ENCODE measurements at places on chromosomes 13 and 19. TPM values are rescaled to one million over a fixed set of nuclear protein-coding genes. Genes with fewer than 3 reads are reported as not detected.

The GRIN2D gene
- 0.25 TPM for total RNA-seq

DNA sequence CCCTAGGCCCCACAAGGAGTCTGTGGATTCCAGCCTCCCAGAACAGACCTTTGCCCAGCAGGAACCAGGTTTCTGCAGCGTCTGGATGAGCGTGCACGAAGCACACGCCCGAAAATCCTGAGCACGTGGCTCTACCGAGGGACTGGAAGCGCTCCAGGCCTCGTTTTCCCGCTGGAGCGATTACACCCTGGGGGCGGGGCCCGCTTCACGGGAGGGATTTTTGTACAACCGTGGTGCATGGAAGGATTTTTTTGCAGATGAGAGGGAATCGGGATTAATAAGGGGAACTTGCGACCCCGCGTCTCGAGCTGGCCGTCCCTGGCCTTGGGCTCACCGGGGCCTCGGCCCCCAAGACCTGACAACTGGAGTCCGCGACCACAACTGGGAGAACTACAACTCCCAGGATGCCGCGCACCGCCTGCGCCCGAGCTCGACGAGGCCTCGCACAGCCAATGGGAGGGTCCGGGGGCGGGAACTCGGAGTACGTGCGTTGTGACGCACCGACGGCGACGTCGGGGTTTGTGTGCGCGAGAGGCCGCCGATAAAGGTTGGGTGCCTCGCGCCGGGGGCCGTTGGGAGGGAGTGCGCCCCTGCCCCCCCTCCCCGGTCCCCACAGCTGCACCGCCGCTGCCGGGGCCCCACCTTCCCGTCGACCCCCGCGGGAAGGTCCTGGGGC lies at the start of gene ZNF628:
ZNF628 (plus strand) TSS at position 518 of the 676 bp plus-strand sequence. CDS start 3,294 bp downstream, outside the sequence.
- DNase-seq = peak; percentile 99

- no peak for DNase-seq
Observed at GRCh38 chr13:83221256-83221655, 661.0 kb downstream of the SLITRK1 start.

- no peak for DNase-seq
Observed at GRCh38 chr19:6070720-6071485, 39.4 kb downstream of the RFX2 start.

DNA sequence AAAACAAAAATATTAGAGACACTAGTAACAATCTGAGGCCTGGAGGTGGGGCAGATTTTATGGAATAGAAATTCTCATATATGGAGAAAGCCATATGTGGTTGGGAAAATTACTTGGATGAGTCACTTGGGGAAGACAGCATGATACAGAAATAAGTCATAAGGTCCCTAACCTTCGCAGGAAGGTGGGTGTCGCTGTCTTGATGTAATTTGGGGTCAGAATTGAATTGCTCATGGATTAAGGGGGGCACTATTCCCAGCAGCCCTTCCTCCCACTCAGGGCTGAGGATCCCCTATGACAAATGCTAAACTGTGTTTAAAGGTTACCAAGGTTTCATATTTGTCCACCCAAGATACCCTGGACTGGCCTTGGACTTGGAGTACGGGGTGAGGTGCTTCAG lies 5.0 kb downstream of the RDH8 start:
- DNase-seq = no peak

GRCh38 chr19:35847911-35848310 lies 4.4 kb downstream of the NPHS1 start:
- no peak for DNase-seq

- no peak for DNase-seq
Observed at GRCh38 chr13:88866195-88866594, 1195.0 kb downstream of the SLITRK5 start.

The NCCRP1 gene
- total RNA-seq = not detected

GRCh38 chr13:112065521-112065866 lies 1.5 kb upstream of the SOX1 start:
- no peak for DNase-seq

The UNC13A gene
- 0.15 TPM for total RNA-seq

The ZNF582 gene
- 7.9 TPM for total RNA-seq

GRCh38 chr13:71964491-71965100 lies 97.6 kb upstream of the DACH1 start:
- no peak for DNase-seq

The DAND5 gene
- total RNA-seq = not detected

DNA sequence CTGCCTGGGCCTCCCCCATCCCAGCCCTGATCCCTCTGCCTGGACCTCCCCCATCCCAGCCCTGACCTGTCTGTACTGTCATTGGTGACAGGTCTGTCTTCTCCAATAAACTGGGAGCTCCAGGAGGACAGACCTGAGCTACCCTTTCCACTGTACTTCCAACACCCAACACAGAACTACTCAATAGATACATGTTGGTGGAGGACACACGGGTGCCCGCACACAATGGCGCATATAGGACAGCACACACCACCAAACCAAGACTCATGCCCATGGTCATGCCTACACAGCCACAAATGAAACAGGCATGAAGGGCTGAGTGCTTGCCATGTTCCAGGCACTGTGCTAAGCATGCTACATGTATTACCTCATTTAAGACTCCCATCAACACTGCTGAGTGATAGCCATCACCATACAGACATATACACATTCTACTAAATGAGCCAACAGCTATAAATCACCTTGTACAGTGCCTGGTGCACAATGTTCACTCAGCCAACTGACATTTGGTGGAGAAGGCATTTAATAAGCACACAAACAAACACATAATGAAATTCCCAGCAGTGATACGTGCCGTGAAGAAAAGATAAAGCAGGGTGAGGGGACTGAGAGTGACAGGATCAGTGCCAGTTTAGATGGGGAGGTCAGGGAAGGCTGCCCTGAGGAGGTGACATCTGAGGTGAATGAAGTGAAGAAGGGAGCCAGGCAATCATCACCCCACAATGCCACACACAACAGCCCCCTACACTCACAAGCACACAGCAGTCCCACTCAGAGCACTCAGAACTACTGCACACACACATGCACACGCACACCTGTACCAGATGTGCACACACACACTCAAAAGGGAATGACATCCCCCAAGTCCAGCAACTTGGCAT lies 857 bp downstream of the POU2F2 start:
- no peak for DNase-seq

The SPRY2 gene
- total RNA-seq = 19.5 TPM

- DNase-seq = no peak
Observed at GRCh38 chr13:114315074-114315785, 927 bp downstream of the CHAMP1 start.

The ZIC2 gene
- not detected for total RNA-seq

The FFAR2 gene
- not detected for total RNA-seq

- DNase-seq = no peak
Observed at GRCh38 chr19:38793177-38793576, 4.2 kb downstream of the LGALS7B start.

- no peak for DNase-seq
Observed at GRCh38 chr13:44464471-44464870, 90.8 kb downstream of the SERP2 start.

DNA sequence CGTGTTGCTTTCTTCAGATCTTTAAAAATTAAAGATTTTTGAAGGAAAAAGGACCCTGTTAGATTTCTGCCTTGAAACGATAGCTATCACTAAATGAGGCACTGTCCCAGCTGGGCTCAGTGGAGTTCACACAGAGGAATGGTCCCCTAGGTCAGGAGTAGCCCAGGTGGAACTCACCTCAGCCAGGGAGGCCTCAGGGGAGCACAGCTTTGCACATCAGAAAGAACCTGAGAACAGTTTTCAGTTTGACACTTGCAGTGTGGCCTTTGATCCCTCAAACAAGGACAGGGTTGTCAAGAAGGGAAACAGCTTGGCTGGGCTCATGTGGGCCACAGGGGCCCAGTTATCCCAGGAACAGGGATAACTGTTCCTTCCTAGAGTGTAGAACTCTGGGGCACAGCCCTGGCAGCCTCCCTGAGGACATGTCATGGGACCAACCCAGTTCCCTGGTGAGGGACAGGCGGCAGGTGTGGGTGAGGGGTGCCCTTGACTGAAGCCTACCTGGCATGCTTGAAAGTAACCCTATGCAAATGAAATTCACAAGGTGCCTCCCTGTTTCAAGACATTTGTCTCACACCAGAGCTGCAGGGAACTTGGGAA lies 59.4 kb downstream of the CHST8 start:
- no peak for DNase-seq

The TMTC4 gene
- total RNA-seq = 14.7 TPM

- no peak for DNase-seq
Observed at GRCh38 chr19:1758959-1759903, 5.9 kb downstream of the ONECUT3 start.

DNA sequence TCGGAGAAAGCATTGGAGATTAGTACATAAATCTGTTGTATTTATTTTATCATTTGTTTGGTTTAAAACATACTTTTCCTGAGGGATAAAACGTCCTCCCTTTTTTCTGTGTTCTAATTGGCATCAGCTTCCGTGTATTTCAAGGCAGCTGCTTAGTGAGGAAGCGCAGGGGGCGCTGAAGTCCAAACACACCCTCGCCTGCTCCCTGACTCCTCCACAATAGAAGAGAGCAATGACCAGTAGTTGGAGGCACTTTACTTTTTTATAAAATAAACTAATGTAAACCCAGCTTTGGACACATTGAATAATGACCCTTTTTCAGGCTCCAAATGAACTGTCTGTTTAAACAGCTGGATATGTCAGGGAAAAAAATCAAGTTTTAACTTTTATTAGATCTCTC lies 79.9 kb downstream of the RNASEH2B start:
- DNase-seq = peak; percentile 37

DNA sequence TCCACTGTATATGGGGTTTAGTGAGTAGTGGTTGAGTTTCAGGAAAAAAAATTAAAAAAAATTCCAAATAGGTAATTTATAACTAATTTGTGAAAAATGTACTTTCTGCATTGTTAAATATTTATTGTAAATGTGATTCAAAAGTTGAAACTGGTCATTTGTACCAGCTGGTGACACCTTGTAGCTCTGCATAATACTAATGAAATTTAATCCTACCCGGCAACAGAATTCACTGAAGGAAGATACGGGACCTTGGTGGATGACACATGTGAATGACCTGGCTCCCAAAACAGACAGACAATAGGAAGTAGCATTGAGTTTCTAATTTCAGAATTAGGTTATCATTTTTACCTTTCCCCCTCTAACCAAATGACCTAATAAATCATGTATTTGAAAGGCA lies 73.8 kb downstream of the SLITRK6 start:
- no peak for DNase-seq

- no peak for DNase-seq
Observed at GRCh38 chr19:40619333-40620160, 18.4 kb downstream of the LTBP4 start.

DNA sequence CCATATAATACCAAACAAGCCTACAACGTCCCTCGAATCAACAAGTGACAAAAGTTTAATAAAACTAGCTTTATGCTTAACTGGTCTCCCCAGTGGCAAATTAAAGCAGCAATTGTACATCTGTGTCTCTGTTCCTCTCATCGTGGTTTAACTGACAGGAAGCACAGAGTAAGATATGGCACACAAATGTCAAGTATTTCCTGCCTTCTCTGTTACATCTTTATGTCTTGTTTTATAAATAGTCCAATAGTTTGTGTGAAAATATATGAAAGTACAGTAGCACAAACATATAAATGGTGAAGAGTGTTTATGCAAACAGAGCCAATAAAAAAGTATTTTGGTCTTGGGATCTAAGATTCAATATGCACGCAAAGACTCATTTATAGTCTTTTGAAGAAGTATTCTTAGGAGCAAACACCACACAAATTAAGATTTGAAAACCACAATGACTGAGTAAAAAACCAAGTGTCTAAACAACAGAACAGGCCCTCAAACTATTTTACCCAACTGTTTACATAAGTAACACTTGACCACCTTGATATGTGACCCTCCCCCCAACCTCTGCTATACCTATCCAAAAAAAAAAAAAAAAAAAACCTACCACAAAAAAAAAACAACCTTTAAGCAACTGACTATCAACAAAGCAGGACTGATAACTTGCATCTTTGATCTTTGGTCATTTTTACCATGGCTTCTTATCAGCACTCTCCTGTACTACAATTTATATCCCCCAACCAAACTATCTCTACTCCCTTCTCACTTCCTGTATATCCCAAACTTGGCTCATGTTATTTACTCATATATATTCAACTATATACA lies 14.0 kb downstream of the ELF1 start:
- DNase-seq = no peak

DNA sequence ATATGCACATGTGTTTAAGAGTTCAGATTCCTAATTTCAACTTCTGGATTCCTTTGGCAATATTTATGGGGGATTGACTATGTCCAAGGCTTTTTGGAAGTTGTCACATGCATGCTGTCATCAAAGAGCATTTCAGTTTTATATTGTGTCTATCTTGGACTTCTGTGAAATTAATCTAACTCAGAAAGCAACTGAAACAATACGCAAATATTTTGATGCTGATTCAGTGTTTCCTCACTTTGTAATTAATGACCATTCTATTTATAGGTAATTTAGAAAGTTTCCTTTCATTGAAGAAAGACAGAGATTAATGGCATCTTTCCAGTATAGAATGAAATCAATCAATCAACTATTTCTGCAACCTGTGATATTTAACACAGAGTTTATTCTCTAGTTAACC lies 550.1 kb downstream of the PCDH9 start:
- DNase-seq = no peak

- peak; percentile 86 for DNase-seq
Observed at GRCh38 chr19:12872941-12873890, 8.0 kb downstream of the DNASE2 start.

The RNF17 gene
- total RNA-seq = not detected

GRCh38 chr19:17225053-17225452 lies 973 bp upstream of the OCEL1 start:
- DNase-seq = no peak

The ACER1 gene
- 0.37 TPM for total RNA-seq

- DNase-seq = no peak
Observed at GRCh38 chr19:30781519-30781918, 409.3 kb downstream of the ZNF536 start.

The ICAM4 gene
- 1.4 TPM for total RNA-seq

The WDR83 gene
- 11.9 TPM for total RNA-seq

DNA sequence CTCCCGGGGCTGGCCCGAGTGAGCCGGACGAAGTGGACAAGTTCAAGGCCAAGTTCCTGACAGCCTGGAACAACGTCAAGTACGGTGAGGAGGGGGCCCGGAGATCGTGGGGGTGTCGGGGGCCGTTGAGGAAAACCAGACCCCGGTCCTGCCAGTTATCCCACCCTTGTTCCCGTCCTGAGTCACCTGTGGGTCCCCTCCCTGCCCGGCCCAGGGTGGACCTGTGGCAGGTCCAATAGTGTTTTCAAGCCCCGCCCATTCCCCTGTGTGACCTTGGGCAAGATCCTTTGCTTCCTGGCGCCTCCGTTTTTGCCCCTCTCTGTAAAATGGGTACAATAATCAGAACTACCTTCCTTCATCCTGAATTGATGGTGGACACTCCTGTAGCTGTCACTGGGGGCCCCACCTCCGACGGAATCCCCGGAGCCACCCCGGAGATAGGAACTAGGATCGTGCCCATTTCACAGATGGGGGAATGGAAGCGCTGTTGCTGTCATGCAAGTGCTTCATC lies 593 bp downstream of the ATG4D start:
- DNase-seq = peak; percentile 76
